GM23248 (cell line): ENCODE measurements at places on chromosomes 12 and 14.

DNA sequence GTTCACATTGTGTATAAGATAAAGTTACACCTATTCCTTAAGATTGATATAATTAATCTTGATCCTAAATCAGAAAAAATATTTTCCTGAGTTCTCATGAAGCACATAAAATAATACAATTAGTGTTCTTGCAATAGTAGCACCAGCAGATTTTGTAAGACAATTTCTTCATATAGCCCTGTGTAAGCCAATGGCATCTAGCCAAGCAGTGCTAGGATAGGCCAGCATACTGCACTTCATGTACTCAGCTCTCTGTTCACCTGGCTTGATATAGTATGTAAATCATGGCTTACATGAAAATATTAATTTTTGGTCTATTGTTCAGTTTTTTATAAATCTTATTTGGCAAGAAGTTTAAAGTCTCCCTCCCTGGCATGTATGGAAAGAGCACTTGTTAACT is 1.9 kb downstream of the KLRF2 start:
- DNase-seq, result no peak

- DNase-seq, result no peak
Observed at GRCh38 chr12:80217011-80217535, 117.7 kb downstream of the OTOGL start.

DNA sequence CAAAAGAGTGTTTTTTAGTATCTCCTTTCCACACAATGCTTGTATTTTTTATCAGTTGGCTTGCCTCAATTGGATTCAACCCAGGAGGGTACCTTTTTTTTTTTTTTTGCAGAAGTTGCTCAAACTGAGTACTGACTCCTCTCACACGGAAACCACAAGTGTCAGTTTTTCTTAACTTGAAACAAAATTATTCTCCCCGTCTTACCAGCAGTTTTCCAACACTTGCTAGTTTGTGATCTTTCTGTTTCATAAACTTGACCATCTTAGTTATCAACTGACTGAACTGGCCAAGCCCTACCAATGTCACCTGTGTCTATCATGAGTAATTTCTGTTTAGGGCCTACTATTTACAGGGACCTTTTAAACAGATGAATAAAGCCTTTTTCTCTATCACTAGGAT is 34.1 kb upstream of the ITPR2 start:
- no peak for DNase-seq

GRCh38 chr14:74401504-74402241 is 24.3 kb downstream of the SYNDIG1L start:
- peak; percentile 18 for DNase-seq

GRCh38 chr12:124667506-124668326 is 100.3 kb upstream of the NCOR2 start:
- no peak for DNase-seq

- DNase-seq, result no peak
Observed at GRCh38 chr12:129184127-129184928, 331.1 kb downstream of the GLT1D1 start.

- no peak for DNase-seq
Observed at GRCh38 chr12:238116-238515, 24.2 kb upstream of the SLC6A12 start.

GRCh38 chr14:31752867-31753661 is 191.9 kb downstream of the NUBPL start:
- no peak for DNase-seq

DNA sequence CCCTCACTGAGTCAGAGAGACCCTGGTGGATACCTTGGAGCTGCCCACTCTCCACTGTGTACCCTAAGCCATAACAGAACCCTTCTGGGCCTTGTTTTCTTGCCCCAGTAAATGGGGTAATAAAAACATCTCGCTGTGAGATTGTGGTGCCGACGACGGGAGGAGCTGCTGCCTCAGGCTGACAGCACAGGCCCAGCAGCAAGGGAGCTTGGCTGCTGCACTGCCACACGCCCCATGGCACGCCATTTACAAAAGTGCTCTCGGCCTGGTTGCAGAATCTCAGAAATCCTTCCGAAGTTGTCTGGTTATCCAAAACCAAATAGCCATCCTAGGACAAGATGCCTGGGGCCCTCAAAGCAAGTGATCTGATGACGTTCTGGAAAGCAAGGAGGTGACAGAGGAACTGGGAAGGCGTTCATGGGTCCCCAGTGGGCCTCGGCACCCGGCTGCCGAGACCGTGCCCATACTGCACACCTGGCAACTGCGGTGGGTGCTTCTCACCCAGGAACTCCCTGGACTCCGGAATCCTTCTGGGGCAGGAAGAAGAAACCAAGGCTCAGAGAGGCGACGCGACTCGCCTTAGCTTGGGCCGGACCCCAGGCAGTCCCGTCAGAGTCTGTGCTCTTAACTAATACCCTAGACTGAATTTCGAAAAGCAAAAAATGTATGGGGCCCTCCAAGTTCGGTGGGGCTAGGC is 26.7 kb downstream of the CHGA start:
- no peak for DNase-seq

GRCh38 chr12:95764848-95765247 is 25.7 kb downstream of the NTN4 start:
- DNase-seq, result no peak

GRCh38 chr12:19613051-19613535 is 173.8 kb downstream of the AEBP2 start:
- DNase-seq, result no peak

- DNase-seq, result no peak
Observed at GRCh38 chr14:49206828-49207227, 379.4 kb downstream of the RPS29 start.

GRCh38 chr14:74302634-74303569 is at the start of gene ABCD4:
TSS of gene ABCD4 (minus strand) at chr14:74302934. CDS start at chr14:74302912, 22 bp downstream.
- peak; percentile 94 for DNase-seq

DNA sequence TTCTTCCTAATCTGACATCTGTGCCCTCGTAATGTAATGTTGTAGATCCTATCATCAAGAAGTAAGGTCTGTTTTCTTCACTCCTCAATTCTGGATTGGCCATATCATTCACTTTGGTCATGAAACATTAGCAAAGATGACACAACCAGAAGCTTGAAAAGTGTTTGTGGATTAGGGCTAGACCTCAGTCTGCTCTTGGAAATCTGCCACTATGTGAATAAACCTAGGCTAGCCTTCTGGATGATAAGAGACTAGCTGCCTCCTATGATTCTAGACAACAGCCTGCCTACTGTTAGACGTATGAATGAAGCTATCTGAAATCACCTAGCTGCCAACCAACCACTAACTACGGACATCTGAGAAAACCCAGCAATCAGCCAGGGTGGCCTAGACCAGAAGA is 38.7 kb upstream of the LYZ start:
- DNase-seq, result no peak

DNA sequence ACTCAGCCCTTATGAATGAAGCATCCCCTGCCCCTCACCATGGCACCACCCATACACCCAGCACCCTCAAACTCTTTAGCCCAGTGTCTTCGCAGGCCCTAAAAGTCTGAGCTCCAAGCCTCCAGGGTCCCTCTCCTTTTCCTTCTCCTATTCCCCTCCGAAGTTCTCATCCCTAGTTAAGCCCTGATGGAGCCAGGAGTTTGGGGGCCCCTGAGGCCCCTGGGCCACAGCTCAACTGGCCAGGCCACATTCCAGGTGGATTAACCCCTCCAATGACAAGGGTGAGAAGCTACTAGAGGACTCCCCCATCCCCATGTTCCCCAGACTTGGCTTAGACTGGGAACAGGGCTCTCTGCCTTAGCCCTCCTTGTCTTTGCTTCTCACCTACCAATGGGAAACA is 2.6 kb downstream of the RARG start:
- DNase-seq, result no peak

GRCh38 chr12:47067771-47068431 is 11.5 kb upstream of the PCED1B start:
- DNase-seq, result no peak

DNA sequence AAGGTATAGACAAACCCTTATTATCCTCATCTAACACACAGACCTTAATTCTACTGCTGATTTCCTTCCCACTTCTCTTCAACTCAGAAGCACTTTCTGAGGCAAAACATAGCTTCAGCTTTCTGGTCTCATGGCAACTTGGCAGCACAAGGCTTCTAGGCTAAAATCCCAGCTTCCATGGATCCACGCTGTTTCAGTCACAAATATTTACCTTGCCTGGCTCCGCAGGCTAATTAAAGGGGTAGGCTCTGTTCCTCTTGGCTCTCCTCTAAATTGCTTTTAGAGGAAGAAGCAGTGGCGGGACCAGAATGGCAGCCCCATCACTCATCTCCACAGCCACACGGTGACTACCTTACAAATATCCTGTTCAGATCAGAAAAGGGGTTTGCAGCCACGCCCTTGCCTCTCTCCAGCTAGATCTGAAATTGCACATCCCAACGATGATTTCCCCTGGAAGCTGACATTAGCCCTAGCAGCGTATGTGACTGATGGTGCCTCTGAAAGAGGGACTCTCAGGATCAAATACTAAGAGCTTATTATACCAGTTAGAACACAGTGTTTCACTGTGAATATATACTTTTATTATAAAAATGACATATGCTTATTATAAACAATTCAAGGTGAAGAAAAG is 221.5 kb upstream of the NUDT4 start:
- no peak for DNase-seq

DNA sequence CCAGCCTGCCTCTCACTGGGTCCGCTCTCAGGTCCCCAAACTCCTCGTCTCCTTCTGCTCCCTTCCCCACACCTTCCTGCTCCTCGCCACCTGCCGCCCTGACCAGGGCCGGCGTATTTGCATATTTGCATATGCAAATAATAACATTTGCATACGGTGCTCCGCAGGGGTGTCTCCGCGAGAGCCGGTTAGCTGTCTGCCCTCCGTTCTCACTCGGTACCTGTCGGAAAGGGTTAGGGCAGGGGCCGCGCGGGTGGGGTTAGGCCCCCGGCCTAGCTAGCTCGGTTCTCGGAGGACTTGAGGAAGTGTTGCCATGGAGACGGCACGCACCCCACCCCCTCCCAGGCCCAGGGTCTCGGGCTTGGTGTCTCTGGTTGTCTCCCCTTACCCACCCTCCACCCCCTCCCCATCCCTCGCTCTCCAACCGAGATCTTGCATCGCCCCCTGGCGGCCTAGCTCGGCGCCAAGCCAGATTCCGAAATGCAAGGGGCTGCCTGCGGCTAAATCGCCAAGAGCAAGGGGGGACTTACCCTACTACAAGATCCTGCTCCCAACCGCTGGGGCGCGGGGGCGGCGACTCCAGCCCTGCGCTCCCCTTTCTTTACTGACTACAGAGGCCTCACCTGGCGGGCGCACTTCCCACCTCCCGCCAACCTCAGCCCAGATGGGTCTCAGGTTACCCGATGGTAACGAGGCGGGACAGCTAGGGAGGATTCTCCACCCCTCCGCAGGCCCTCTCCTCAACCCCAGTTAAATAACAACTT is 8.1 kb downstream of the STAC3 start:
- peak; percentile 51 for DNase-seq
